Left ventricle myocardium inferior (tissue), 1 donor: ENCODE measurements at places on chromosomes 2 and 18. TPM values are rescaled to one million over a fixed set of nuclear protein-coding genes. Genes with fewer than 3 reads are reported as not detected.

The RIT2 gene
- not detected for total RNA-seq

The CIDEA gene
- total RNA-seq = 0.33 TPM

The IL36RN gene
- total RNA-seq = not detected

The PLGLB2 gene
- 1.3 TPM for total RNA-seq

The TMEM163 gene
- 0.22 TPM for total RNA-seq

The REG1A gene
- not detected for total RNA-seq

The ASXL3 gene
- 6.7 TPM for total RNA-seq

The SCYGR4 gene
- not detected for total RNA-seq

The CRYGC gene
- not detected for total RNA-seq

The EFR3B gene
- total RNA-seq = 8.7 TPM

The NETO1 gene
- total RNA-seq = not detected

The RBM43 gene
- total RNA-seq = 1.5 TPM
